ENCODE measurements at places on chromosomes 2 and 18.

GRCh38 chr2:218833023-218833609 is 1.5 kb upstream of the PRKAG3 start:
- no peak for DNase-seq

DNA sequence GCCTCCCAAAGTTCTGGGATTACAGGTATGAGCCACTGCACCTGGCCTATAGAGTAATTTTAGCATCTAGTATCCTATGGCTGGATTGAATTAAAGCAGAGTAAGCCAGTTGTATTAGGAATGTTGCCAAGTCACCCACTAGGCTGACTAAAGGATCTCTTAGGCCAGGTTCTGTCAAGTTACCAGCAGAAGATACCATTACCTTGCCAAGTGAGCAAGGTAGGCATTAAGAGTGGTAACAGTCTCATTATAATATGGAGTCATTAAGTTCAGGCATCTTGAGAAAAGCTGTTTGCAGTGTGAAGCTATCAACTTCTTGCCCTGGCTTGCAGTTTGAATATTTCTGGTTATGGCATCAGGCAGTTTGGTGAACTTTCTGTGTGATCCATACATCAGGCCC is 37.0 kb upstream of the MTCL1 start:
- no peak for DNase-seq

DNA sequence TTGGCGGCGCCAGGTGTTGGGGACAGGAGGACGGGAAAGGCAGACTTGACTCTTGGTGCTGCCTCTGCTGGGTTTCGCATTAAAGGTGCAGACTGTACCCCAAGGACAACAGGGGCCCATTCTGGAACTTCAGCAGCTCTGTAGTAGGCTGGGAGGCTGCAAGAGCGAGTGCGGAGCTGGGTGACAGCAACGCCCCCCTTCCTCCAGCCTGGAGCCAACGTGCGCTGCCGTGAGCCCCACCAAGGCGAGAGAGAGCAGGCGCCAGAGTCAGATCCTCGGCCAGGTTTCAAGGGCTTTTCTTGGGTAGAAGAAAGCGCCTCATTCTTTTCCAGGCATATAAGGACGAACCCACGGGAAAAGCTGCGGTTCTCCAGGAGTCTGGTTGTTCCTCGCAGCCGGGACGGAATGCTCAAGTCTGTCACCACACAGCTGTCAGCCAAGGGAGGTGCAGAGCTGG is 1.9 kb downstream of the DOK6 start:
- no peak for DNase-seq

GRCh38 chr18:36378205-36378604 is 80.7 kb downstream of the FHOD3 start:
- no peak for DNase-seq

- DNase-seq, result no peak
Observed at GRCh38 chr2:46535896-46536295, 56.5 kb downstream of the TMEM247 start.

- peak; percentile 55 for DNase-seq
Observed at GRCh38 chr2:204691911-204692510, 146.7 kb downstream of the PARD3B start.

- DNase-seq, result peak; percentile 10
Observed at GRCh38 chr2:139122711-139123158, 342.5 kb upstream of the NXPH2 start.

GRCh38 chr2:122100346-122100745 is 344.9 kb downstream of the TSN start:
- DNase-seq, result no peak

GRCh38 chr2:144693179-144693578 is 173.3 kb upstream of the ZEB2 start:
- no peak for DNase-seq

GRCh38 chr2:214465363-214466146 is 54.7 kb downstream of the VWC2L start:
- peak; percentile 4 for DNase-seq

GRCh38 chr2:17962876-17963275 is 84.4 kb downstream of the KCNS3 start:
- no peak for DNase-seq

- DNase-seq, result peak; percentile 75
Observed at GRCh38 chr2:128727914-128728313, 409.2 kb upstream of the HS6ST1 start.

DNA sequence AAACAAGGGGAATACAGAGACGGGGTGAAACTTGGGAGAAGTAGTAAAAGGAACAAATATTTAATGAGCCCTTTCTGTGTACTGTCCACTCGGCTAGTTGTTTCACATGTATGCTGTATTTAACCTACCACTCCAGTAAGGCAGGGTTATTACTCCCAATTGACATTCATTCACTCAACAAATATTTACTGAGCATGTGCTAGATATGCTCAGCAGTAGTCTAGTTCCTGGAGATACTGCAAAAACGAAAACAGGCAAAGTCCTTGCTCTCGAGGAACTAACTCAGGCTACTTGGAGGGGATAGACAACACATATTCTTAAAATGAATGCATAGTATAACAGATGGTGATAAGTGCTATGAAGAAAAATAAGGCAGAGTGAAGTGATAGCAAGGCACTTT is 207.3 kb downstream of the SS18 start:
- DNase-seq, result no peak

- DNase-seq, result no peak
Observed at GRCh38 chr18:49814147-49814499, 790 bp upstream of the ACAA2 start.

DNA sequence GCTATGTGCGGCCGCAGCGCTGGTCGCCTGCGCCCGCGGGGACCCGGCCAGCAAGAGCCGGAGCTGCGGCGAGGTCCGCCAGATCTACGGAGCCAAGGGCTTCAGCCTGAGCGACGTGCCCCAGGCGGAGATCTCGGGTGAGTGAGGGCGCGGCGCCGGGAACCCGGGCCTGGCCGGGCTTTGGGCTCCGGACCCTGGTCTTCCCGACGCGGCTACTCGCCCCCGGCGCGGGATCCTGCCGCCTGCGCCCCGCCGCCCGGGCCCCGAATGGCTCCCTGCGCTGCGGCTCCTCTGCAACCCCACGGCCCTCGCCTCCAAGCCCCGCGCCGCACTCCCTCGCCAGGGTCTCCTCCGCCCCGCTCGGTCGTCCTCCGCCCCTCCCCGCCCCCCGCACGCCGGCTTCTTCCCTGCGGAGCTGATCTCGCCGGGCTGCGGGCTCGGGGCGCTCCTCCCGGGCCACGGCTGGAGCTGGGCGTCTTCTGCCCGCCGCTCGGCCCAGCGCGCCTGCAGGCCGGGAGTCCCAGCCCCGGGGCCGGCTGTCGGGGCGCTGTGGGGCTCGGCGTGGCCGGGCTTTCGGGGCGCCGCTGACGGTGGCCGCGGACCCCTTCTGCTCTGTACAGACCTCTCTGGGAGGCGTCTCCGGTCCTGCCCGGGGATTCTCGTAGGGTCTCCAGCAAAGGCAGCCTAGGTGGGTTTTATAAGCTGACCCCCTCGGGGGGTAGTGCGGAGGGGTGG is 652 bp downstream of the GPC1 start:
- no peak for DNase-seq

- no peak for DNase-seq
Observed at GRCh38 chr2:57515366-57515765, 531.2 kb upstream of the VRK2 start.

DNA sequence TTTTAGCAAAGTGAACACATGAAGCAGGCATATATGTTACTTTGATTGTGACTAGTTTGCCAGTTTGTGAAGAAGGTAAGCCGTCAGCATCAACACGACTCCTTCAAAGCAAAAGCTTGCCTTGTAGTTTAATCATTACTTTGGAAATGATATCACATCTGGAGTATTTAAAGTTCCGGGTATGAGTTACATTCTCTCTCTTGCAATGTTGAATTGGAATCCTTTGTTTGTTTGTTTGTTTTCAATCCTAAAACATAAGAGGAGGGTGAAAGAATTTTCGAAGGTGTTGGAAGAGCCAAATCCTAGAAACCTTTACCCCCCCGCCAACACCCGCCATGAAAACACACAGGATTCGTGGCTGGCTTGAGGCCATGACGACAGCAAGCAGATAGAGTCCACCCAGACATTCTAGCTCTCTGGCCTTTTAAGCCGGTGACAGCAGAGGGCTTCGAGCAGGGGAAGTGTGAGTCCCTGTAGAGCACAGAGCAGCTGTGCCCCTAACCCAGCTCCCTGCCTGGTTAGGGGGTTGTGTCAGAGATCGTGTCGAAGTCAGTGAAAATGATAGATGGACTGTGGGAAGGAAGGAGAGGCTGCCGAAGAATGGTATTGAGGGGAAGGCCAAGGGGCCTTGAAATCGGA is 103.8 kb upstream of the SMIM21 start:
- DNase-seq, result no peak

DNA sequence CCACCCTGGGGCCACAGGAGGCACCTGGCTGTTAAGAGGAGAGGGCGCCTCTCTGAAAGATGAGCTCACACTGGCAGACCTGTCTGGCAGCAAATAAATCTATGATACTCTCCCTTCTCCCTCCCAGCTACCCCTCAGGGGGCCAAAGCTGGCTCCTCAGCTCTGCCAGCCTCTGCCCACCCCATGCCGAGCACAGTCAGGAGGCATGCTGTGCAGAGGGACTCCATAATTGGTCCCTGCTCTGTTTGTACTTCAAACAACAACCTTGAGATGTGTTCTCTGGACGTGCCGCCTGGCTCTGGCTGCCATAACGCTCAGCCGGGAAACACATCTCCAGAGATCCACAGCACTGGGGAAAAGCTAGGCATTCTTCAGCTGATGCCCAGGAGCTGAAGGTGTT is 126.7 kb downstream of the GALNT14 start:
- no peak for DNase-seq

DNA sequence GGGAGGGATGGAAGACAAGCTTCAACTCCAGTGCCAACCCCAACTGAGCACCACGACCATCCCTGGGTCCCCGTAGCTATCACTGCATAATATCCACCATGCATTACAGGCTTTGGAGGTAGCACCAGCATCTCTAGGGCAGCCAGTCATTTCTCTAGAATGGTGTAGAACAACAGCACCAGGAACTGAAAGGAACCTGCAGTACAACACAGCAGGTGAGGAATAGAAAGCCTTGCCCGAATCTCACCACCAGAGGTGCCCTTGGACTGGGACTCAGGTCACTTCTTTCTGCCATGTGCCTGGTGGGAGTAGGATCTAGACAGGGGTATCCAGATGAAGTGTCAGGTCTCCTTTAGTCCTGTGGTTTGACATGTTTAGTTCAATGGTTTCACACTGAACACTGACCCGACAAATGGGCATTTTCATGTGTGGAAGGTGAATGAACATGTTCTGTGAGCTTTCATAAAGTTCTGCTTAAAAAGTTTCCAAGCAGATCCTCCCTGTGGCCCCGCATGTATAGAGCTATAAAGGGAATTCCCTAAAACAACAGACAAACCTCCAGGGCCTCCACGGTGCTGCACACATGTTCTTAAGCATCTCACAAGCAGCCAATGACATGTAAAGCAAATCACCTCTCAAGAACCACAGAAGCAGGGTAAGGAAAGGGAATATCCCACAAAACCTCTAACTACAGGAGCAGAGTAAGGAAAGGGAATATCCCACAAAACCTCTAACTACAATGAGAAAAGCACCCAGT is 208.3 kb downstream of the AFF3 start:
- DNase-seq, result no peak

- DNase-seq, result peak; percentile 92
Observed at GRCh38 chr2:223613017-223613950, 11.1 kb upstream of the SCG2 start.

GRCh38 chr18:70021043-70021442 is 73.4 kb upstream of the CD226 start:
- DNase-seq, result no peak

GRCh38 chr2:237180187-237180586 is 94.5 kb downstream of the COPS8 start:
- no peak for DNase-seq

- no peak for DNase-seq
Observed at GRCh38 chr18:48453330-48454066, 44.3 kb upstream of the ZBTB7C start.

DNA sequence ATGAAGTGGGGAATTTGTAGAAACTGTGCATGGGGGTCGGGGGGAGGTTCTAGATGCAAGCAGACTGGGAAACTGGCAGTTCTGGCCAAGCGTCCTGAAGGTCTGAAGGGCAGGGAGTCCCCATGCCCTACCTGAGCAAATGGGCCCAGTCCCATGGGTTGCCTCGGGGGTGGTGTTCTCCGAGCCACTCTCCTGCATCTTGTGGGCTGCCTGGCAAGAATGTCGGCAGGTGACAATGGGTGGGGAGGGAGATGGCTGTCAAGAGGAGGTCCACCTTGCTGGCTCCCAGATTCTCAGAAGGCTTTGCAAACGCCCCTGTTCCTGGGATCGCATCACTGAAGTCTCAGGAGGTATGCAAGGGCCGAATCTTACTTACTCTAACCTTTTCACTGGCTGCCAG is 21.3 kb downstream of the INHBB start:
- no peak for DNase-seq

DNA sequence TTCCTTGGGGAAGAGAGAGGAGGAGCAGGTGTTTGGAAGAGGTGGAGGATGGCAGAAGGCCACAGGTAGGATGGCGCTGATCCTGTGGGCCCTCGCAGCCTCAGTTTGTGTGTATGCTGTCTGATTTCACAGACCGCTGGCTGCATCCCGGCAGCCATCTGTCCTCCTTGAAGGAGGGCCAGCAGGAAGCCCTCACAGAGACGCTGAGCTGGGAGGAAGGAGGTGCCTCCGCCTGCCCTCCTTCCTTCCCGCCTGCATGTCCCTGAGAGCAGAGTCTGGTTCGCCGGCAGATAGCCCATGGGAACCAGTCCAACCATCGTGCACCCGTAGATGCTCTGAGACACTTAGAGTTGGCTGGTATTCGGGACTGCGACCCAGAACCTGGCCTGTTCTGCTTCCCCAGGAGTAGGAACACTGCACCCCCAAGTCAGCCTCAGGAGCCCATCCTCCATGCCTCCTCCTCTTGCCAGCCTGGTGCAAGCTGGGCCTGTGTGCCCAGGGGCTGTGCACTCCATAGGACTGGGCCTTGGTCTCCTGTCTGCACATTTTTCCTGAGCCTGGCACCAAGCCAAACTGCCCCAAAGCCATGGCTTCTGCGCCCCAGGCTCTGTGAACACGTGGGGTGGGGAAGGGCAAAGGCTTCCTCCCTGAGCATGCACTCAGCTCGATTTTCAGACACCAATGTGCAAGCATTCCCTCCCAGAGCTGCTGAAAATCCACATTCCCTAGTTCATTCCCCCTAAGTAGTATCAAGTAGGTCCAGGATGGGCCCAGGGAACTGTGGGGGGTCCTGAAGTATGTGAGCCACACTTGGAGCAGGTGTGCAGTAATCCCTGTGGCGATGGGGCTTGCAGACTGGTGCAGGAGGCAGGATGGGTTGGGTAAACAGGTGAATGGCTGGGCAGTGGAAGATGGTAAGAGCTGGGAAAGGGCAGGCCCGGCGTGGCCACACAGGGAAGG is 115.6 kb downstream of the SEPTIN10 start:
- no peak for DNase-seq

- DNase-seq, result no peak
Observed at GRCh38 chr2:123359636-123360035, 665.5 kb upstream of the CNTNAP5 start.

GRCh38 chr2:98027538-98027937 is 31.8 kb upstream of the TMEM131 start:
- no peak for DNase-seq

GRCh38 chr18:60020107-60020925 is 120.5 kb downstream of the PMAIP1 start:
- no peak for DNase-seq

GRCh38 chr2:169480079-169480465 is 778 bp downstream of the BBS5 start:
- no peak for DNase-seq

Data from AG04449 (cell line).